ENCODE measurements at places on chromosomes 2 and 18.
A peak's percentile ranks its signal among the peaks of the same experiment; 100 is the strongest.

- no peak for DNase-seq
These were observed 125.8 kb downstream of the OSBPL6 start for GRCh38 chr2:178320011-178320585.

DNA sequence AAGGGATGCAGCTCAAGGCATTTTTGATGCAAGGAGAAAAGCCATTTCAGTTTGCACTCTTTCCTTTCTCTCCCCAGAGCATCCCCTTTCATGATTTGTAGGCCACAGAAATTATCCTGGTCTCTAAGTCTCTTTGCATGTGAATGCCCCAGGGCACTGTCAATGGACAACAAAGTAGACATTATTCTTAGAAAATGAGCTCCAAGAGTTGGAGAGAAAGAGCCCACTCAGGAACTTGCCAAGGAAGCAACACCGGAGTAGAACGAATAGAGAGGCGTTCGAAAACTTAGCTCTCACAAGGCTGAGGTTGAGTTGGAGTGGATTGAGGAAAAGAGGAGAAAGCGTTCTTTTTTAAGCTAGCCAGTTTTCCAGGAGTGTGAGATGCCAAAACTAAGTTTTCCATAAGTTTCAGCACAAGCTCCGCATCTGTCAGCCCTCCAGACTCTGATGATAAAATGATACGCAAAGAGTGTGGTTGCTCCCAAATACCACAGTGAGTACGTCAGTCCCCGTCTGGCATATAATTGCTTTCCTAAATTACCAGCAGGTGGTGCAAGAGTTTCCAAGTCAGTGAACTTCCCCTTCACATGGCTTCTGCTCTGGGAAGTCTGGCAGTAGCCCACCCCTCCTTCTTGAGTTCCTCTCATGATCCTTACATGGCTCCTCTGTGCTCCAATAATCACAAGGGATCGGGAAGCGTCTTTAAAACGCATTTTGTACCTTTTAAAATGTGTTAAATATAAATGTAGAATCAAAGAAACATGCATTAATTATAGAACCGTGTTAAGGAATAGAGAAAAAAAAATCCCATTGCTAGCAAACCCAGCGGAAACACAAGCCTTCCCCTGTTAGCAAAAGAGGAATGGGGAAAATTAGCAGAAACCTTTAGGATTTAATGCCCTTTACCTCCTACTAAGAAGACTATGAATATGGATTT is 1060.6 kb upstream of the FANCL start:
- peak; percentile 49 for DNase-seq

DNA sequence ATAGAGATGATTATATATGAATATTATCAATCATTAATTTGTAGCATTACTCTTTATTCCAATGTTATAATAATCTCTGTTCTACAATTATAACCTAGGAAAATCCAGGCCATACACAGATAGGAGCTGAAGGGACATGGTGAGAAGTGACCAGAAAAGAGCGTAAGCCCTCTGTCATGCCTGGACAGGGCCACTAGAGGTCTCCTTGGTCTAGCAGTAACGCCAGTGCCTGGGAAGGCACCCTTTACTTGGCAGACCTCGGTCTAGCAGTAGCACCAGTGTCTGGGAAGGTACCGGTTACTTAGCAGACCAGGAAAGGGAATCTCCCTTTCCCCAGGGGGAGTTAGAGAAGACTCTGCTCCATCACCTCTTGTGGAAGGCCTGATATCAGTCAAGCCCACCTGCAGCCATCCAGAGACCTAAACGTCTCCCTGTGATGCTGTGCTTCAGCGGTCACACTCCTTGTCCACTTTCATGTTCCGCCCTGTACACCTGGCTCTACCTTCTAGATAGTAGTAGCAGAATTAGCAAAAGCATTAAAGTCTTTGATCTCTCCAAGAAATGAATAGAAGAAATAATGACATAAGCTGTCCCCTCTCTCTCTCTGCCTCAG is 447.5 kb upstream of the FSIP2 start:
- no peak for DNase-seq

DNA sequence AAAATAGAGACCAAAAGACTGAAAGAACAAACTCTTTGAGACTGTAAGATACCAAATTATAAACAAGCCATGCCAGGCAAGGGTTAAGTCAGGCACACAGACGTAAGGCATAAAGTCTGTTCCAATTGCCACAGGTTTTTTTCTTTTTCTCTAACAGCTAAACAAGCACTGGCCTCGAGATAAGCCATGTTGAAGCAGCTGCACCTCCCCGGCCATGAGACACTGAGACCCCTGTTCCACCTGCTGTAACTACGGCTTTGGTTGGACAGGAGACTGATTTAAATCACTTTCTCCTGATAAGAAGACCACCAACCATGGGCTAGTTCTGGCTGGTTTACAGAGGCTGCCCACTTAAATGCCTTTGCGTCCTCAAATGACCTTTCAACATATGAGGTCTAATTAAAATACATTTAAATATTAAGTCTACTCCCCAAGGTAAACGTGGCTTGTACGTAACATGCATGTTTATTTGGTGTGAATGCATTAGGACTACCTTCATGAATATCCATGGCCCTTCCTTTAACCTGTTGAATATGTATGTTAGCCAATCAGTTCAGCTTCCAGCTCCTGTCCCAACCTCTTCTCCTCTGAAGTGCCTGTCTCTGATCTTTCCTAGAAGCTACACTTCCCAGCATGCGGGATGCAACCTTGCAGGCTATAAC is 117.2 kb downstream of the CMPK2 start:
- no peak for DNase-seq

- DNase-seq, result no peak
These were observed 76.2 kb downstream of the AAK1 start for GRCh38 chr2:69567157-69567908.

GRCh38 chr18:13810950-13811485 is 12.9 kb upstream of the MC5R start:
- no peak for DNase-seq

DNA sequence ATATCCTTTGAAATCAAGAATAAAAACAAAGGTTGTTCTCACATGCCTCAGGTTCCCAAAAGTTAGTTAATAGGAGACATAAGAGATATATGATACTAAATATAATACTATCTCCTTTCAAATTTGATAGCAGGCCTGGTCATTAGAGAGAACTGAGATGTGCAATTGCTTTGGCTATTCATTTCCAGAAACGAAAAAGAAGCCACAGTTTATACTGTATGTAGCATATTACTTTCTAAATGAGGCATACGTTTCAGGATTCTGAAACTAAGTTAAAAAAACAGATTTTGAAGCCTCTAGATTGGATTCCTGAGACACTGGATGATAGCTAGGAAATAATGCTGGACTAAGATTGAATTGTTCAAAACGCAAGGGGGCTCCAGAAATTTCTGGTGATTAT is 7.1 kb downstream of the PPP1R1C start:
- no peak for DNase-seq

- DNase-seq, result peak; percentile 32
These were observed 609 bp downstream of the TPGS2 start for GRCh38 chr18:36828157-36828629.

DNA sequence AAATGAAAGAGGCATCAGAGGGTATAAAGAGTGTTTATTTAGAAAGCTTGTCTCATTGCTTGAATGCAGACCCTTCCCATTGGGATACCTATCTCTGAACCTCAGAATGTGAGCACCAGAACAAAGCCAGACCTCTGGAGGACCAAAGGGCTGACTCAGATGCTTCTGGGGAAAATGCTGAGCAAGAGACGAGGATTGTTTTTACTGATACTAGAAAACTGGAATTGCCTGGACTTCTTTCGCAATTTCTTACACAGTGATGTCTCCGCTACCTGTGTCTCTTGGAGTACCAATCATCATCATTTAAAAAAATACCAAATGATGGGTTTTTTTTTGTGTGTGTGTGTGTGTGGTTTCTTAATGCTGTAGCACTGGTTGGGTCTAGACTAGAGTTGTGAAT is 55.6 kb upstream of the CCDC85A start:
- DNase-seq, result no peak

DNA sequence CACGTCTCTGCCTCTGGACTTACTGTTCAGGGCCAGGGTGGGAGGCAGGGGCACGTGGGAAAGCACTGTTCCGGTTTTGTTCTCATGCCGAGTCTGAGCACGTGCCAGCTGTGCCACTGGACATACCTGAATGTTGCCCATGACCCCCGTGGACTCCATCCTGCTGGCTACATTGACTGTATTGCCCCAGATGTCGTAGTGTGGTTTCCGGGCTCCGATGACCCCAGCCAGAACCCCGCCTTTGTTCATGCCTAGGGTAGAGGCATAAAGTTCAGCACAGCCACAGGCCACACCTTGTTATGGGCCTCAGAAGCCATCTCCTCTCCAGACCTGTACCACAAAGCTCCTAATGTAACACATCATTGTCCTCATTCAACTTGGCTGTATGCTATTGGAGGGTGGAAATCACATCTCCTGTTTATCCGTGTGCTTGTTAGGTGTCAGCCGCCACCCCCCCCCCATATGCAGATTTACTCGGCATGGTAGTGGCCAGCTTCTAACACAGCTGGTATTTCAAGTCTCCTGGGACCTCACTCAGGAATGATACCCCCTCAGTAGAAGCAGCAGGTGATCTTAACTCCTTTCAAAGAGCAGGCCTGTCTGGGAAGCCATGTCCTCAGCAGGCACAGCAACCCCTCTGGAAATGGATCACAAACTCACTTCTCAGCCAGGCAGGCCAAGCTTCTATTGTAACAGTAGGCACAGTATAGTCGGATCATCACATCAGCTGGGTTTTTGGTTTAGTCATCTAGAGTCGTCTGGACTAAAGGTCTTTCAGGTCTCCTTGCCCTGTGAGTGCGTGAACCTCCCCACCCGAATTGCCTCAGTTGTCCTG is 27.6 kb downstream of the CENPO start:
- no peak for DNase-seq

DNA sequence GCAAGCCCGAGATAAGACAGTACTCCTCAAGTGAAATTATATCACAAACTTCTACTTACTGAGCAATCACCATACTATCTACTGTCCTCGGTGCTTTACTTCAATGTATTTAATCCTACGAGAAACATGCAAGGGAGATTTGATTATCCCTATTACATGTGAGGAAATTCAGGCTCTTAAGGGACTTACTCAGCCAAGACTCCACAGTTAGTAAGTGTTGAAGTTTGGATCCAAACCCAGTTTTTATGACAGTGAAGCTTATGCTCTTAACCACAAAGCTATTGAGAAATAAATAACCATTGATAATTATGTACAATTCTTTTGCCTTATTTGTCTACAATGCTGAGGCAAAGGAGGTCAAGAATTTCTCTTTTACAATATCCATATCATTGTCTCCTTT is 672.9 kb upstream of the ACVR2A start:
- no peak for DNase-seq

DNA sequence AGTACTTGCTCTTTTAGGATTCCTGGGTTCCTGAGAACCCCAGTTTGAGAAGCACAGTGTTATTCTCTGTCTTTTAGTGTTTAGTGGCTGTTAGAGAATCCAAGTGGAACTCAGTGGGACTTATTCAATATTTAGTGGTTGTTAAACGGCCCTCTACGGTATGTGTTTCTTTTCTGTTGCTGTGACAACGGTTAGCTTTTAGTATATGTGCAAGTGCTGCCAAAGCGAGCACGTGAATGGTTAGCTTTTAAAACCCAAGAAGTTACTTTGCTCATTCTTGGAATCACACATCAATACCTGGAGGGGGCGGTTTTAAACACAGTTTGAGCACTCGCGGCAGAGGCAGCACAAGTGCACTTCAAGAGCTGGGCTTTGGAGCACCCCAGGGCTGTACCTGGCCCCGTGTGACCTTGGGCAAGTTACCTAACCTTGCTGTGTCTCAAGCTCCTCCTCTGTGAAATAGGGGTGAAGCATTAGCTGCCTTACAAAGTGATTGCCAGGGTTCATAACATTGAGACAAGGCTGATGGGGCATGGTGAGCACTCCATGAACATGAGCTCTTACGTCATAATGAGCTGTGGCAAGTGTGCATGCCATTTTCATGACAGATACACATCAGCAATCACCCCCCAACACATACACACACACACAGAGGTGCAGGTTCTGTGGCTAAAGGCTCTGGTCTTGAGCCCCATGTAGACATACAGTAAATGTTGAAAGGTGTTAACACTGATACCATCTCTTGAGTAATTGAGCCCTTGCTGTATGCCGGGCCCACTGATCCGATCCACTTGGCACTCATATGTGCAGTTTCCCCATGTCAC is 234.1 kb downstream of the ALPK2 start:
- no peak for DNase-seq

- no peak for DNase-seq
These were observed 72.3 kb downstream of the ASXL2 start for GRCh38 chr2:25805987-25806386.

- DNase-seq, result no peak
These were observed 22.1 kb downstream of the EXOC6B start for GRCh38 chr2:72803626-72804320.

GRCh38 chr2:33457556-33458247 is 18.7 kb upstream of the RASGRP3 start:
- DNase-seq, result no peak

- DNase-seq, result peak; percentile 65
These were observed at the start of gene ATOH8 for GRCh38 chr2:85753525-85754312. TSS of gene ATOH8 (plus strand) at chr2:85753991. CDS start at chr2:85754190, 199 bp downstream.

DNA sequence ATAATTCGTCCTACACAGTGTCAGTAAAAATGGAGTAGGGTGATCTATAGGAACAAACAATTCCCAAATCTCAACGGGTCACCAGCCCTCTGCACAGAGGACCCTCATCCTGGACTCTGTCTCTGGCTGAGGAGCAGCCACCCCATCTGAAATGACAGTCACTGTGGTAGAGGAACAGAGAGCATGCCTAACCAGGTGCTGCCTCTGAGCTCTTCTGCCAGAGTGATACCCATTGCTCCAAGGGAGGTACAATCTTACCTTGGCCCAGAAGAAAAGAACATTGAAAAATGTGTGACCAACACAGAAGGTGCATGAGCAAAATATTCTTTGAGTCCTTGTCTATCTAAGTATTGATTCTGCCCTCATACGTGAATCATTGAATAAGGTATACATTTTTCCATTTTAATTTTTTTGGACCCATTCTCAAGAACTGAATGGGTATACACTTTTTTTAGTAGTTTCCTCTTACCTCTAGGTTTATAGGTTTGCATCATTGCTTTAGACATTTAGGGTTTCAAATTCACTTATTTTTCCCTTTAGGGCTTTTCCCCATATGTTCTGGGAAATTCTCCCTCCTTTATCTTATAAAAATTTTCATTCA is 8.7 kb downstream of the SP140 start:
- DNase-seq, result no peak

GRCh38 chr18:33578518-33579348 is 714 bp downstream of the ASXL3 start:
- peak; percentile 42 for DNase-seq

GRCh38 chr2:68789603-68790002 is 55.0 kb downstream of the ARHGAP25 start:
- no peak for DNase-seq

DNA sequence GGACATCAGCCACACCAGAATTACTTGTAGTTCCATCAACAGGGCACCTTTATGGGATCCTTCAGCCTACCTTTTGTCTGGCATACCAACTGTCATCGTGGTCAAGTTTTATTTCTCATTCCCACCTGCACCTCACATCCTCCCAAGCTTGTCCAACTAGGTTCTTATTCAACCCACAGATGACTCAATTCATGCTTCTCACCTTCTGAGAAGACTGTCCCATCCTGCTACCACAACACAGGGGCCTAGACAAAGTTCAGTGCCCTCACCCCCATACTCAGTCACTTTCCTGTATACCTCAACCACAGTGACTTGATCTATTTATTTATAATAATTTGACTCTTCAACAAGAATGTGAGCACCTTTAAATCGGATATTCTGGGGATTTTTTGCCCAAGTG is 114.4 kb upstream of the ACVR1C start:
- DNase-seq, result no peak

GRCh38 chr2:75513616-75514170 is 47.0 kb downstream of the EVA1A start:
- no peak for DNase-seq

- DNase-seq, result no peak
These were observed 155.3 kb downstream of the DIS3L2 start for GRCh38 chr2:232116852-232117251.

- peak; percentile 15 for DNase-seq
These were observed 34.3 kb upstream of the NCKAP5 start for GRCh38 chr2:133602538-133602937.
